ENCODE measurements at places on chromosomes 2 and 18.

DNA sequence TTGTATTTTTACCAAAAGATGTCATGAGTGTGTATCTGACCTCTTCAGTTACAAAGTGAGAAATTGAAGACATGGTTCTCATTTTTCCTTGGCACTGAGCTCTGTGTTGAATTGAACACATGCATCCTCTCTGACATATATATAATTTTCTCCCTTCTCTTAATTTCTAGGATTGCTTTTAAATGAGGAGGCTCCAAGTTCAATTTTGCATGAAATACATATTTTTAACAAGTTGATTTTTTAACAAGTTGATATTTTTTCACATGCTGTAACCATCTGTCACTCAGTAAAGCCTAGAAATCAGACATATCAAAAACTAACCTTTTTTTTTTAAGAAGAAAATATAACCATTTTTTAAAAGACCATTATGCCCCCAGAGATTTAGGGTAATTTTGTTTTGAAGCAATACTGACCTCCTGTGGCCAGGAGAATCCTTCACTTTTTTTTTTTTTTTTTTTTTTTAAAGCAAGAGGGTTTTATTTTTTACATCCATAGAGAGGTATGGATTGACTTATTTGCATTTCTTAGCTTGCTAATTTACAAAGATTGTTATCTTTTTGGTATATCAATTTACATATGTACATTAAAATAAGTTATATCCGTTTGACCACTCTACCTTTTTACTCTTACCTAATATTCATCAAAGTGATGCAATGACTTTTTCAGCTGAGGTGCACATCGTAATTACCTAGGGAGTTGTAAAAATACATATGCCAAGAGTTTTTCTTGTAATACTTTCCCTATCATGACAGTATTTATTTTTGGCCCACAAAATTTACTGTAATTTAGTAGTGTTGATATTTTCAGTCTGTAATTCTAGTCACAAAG lies 161.8 kb downstream of the SOCS6 start:
- no peak for DNase-seq

DNA sequence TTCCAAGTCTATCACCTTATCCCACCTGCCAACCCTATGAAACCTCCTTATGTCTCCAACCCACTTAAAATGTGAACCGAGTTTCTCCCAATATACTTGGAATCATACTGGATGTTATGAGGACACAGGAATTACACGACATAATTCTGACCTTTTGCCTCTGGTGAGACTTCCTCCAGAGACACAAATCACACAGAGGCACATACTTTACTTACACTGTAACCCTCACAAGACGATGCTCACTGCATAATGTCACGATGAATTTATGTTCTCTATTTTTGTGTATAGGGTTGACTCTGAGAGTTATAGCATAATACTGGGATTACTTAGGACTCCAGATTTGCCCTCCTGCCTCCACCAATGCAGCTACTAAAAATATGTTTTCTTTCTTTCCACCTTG lies 28.0 kb upstream of the SETBP1 start:
- no peak for DNase-seq

DNA sequence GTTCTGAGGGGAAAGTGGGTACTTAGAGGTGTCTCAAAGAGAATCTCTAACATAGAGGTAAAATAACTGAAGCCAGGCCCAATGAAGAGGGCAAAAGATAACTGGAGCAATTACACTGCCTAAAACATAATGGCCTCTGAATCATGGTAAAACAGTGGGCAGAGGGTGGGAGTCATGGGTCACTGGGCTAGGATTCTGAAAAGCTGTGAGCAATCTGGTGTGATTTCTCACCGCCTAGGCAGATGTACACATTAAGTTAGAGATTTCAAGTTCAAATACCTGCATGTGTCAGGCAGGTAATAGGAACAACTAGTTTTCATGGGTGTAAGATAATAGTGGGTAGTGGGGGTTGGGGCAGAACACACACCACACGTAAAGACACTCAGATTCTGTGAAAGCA lies 45.6 kb downstream of the INSIG2 start:
- no peak for DNase-seq

DNA sequence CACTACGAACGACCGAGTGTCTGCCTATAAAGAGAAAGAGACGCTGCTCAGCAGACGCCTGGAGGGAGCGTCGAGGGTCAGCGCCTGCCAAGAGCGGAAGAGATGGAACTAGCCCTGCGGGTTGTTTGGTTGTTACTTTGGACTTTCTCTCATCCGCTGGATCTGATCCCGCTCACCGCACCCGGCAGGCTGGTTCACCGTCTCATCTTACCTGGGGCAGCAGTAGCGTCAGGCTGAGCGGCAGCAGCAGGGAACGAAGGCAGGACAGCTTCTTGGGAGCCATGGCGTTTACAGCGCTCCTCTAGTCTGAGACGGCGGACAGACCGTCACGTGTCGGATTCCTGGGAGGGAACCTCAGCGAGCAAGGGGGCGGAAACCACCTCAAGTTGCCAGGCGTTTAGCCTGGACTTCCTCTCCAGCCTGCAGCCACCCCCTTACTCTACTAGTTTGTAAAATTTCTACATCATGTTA lies 1.9 kb downstream of the GLB1L start:
- DNase-seq = no peak

DNA sequence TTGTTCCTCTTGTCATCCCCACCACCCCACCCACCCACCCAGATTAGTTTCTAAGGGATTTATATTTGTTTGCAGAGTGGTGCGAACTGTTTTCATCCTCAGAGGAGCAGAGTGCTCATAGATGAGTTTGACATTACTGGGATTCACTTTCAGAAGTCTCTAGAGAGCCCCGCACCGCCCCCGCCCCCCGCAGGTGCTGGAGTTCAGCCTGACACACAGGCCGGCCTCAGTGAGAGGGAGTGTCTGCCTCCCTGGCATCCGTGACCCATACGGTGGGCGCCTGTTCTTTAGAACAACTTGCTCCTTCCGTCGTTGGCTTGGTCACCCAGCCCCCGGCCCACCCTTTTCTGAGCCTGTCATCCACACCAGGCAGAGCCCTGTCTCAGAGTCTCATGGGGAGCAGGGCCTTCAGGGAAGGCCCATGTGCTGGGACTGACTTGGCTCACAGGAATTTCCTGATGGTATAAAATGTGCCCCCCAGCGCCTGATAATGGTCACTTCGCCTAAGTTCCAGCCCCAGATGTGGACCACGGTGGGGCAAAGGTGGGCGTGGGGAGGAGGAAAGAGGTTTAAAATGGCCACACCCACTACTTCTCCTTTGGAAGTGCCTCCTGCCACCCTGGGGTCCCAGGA lies 44.3 kb downstream of the HPCAL1 start:
- no peak for DNase-seq

DNA sequence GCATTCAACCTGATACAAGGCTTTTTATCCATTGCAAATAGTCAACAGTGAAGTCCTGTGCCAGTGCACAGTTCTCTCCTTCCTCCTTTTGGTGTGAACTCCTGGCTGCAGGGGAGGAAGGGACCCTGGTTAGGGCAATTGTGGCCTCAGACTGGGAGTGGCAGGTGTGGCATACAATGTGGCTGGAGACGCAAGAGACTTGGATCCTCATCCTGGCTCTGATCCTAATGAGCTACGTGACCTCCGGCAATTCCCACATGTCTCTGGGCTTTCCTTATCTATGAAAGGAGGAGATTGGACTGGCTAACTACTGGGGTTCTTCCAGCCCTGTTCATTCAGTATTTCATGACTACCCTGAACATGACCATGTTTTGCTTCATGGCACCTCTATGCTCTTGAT lies 10.5 kb upstream of the IL1A start:
- DNase-seq = no peak

DNA sequence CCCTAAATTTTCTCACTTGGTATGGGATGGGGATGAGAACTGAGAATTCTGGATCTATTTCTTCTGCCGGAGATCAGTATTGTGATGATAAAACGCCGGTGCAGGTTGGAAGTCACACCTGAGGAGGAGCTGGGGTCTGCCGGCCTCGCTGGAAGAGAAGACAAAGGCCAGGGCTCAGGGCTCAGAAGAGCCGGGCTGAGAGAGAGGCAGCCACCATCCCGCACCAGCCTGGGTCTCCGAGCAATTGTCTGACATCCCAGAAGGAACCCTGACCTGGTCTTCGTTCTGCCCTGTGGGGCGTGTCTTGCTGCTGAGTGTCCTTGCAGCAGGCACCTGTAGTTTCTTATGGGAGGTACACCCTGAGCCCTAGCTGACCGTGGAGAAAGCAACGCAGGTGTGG lies 31.4 kb upstream of the SALL3 start:
- no peak for DNase-seq

DNA sequence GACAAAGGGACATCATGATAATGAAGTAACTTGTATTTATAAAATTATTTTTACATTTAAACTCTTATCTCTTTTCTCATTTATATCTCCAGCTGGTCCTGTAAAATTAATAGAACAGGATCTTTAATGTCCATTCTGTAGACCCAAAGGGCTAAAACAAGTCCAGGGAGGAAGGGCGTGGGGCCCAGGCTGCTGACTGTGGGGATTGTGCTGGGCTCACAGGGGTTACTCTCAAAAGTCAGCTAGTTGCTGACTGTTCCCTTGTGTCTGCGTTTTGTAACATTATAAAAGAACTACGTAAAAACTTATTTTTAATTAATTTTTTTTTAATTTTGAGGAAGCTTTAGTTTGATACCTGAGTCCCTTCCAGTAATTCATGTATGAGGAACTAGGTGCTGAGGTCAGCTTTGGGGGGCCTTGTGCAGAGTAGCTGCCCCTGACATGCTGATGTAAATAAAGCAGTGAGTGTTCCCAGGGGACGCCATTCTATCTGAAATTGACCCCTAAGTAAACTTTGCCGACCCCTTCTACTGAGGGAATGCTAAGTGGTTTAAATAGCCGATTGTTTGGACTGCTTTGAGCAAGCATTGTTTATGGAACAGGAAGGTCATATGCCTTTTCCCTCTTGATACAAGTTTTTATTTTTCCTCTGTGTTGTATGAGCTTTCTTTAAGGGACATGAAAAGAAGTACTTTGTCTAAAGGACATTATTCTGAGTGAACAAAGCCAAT lies 56.4 kb downstream of the MERTK start:
- no peak for DNase-seq

DNA sequence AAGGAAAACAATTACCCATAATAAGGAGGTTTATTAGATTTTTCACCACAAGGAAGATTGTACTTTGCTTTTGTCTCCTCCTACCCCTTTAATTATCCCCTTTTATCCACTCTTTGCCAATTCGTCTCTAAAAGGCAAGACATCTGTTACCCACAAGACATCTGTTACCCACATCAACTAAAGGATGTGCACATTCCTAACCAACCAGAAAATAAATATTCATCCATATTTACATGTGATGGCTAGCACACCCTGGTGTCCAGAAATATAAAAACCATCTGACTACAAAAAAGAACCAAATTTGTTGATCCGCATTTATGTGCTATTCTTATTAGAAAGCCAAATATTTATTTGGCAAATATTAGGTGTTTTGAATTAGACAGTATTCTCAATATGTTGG lies 35.7 kb downstream of the ACVR1C start:
- DNase-seq = no peak

- no peak for DNase-seq
Measured at GRCh38 chr2:111157071-111157661, 36.5 kb downstream of the BCL2L11 start.

- no peak for DNase-seq
Measured at GRCh38 chr2:143877876-143878530, 641.9 kb downstream of the ZEB2 start.

- DNase-seq = no peak
Measured at GRCh38 chr2:223854741-223855140, 17.4 kb upstream of the AP1S3 start.

- DNase-seq = peak; percentile 18
Measured at GRCh38 chr2:98086491-98087446, at the start of gene VWA3B. Gene VWA3B, plus strand, starts transcription at chr2:98087167. Its CDS starts 5,926 bp downstream, at chr2:98093093.

GRCh38 chr2:112733871-112734270 lies 13.1 kb downstream of the NT5DC4 start:
- no peak for DNase-seq

GRCh38 chr18:62524440-62525200 lies 1.8 kb downstream of the ZCCHC2 start:
- peak; percentile 54 for DNase-seq

DNA sequence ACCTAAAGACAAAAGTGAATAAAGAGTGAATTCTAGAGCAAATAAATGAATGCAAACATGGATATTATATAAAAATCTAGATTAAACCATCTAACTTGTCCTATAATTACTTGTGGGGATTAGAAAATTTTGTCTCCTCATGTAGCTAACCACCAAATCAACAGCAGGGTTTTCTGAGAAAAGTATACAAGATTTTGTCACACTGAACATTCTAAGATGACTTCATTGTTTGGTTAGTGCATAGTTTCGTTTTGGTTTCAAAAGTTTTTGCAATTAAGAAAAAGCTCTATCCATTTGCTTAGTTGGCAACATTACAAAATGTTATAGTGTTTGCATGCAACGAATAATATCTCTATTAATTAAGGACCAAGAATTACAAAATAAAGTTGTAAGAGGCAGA lies 125.0 kb downstream of the LRP2 start:
- DNase-seq = no peak

- no peak for DNase-seq
Measured at GRCh38 chr2:122239440-122239839, 484.0 kb downstream of the TSN start.

- DNase-seq = no peak
Measured at GRCh38 chr18:75438891-75439290, 11.4 kb upstream of the SMIM21 start.

DNA sequence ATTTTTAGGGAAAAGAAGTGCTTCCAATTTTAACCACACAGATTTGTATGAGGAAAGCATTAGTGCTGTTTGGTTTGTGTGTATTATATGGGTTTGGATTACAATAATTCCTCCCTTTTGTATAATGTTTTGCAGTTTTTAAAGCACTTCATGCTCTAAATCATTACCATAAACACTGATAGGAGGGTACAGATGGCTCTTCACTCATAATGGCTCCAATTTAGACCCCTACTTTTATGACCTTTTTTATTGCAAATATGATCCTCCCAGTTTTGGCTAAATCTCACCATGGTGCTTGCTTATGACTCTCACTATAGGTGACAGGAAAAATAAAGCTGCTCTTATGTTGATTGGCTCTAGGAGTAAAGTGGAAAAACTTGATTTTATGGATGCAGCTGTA lies 23.8 kb upstream of the TMEM17 start:
- no peak for DNase-seq

DNA sequence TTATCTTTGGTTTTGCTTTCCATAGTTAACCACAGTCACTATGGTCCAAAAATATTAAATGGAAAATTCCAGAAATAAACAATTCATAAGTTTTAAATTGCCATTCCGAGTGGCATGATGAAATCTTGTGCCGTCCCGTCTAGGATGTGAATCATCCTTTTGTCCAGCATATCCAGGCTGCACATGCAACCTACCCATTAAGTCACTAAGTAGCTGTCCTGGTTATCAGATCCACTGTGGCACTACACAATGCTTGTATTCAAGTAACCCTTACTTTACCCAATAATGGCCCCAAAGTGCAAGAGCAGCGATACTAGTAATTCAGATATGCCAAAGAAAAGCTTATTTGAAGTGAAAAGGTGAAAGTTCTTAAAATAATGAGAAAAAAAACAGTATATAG lies 10.7 kb downstream of the USP34 start:
- no peak for DNase-seq

DNA sequence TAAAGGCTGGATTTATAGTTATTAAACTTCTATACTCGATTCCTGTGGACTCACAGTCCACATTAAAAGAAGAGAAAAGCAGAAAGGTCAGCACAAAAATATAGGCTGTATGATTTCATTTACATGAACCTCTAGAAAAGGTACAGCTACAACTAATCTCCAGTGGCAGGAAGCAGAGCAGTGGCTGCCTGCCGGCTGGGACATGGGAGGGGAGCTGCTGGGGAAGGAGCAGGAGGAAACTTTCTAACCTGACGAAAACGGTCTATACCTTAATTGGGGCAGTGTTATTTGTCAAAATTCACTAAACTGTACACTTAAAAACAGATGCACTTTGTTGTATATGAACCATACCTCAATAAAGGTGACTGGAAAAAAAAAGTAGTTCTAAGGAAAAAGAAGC lies 26.7 kb downstream of the KCTD1 start:
- no peak for DNase-seq
